AG04450 (cell line): ENCODE measurements at places on chromosomes 7 and 10.

GRCh38 chr7:114957444-114957843 lies 35.5 kb downstream of the MDFIC start:
- DNase-seq = no peak

DNA sequence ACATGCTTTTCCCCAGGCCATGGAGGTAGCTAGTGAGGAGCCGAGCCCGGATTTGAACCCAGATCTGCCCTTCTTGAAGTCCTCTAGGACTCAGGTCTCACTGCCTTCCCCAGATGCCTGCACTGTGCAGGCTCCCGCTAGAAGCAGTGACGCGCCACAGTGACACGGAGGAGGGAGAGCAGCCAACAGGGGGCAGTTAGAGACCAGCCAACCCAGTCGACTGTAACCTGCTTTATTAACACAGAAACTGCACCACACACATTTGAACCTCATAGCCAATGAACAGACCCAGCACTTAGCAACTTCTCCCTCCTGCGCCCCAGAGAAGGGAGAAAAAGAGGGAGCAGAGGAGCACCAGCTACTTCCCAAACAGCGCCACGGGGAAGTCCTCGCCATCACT lies 27.4 kb downstream of the PILRA start:
- DNase-seq = no peak

DNA sequence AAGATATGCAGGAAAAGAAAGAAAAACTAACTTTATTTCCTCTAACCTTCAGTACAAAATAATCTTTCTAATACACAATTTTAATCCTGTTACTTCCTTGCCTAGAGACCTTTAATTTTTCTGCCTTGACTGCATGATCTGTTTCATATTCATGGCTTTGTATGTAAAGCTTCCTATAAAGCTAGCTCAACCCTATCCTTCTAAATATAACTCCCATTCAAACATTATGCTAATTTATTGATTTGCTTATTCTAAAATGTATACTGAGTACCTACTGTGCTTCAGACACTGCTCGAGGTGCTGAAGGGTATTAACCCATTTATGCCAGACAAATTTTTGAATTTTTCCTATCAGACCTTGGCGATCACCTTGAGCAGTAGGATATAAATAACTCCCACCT lies 47.6 kb downstream of the SEMA3C start:
- no peak for DNase-seq

DNA sequence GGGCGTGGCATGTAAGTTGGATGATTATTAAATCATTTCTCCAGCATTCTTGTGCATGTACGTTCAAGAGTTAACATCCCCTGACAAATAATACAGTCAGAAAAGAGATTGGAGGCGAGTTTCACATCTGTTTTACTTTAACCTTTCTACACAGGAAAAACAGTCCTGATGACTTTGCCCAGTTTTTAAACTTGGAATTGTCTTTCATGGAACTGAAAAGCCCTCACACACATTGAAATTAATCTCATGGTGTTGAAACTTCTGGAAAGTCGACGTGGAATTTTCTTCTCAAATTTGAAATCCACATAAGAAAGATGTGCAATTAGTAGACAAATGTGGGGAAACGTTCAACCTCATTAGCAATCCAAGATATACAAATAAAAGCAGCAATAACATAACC lies 31.2 kb upstream of the ZNF438 start:
- DNase-seq = no peak

DNA sequence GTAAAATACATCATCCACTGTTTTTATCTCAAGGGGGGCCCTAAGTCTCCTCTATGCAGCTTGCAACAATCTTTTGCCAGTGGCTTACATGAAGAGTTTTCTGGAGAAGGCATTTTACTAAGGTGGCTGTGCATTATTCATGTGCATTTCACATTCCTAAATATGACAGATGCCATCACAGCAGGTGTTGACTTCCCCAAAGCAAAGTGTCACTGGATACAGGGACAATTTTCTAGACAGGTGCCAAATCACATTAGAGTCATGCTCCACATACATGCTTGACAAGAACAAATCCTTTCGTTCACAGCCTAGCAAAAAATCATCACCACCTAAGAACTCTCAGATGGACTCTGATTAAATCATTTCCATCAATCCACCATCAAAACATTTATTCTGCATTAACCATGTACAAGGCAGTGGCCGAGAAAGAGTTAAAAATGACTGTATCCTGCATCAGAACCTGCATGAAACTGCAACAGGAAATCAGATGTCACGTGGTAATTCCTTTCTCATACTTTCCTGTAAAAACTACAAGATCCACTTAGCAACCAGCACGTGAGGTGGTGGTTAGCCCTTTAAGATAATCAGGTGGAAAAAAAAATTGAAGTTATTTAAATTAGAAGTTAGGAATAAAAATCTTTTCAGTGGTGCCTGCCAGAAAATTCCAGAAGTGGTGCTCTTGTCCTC lies 88.2 kb upstream of the AFAP1L2 start:
- no peak for DNase-seq

DNA sequence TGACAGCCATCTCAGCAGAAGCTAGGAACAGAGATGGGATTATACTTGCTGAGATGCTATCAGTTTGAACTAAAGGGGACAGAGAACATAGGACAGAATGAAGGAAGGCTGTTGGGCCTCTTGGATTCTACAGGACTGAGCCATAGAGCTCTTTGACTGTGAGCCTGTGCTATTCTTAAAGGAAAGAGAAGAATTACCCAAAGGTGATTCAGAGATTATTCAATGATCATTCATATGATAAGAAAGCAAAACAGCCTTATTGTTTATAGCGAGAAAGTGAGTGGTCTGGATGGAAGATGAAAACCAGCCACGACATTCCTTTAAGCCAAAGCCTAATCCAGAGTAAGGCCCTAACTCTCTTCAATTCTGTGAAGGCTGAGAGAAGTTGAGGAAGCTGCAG lies 69.7 kb upstream of the NEUROD6 start:
- no peak for DNase-seq

DNA sequence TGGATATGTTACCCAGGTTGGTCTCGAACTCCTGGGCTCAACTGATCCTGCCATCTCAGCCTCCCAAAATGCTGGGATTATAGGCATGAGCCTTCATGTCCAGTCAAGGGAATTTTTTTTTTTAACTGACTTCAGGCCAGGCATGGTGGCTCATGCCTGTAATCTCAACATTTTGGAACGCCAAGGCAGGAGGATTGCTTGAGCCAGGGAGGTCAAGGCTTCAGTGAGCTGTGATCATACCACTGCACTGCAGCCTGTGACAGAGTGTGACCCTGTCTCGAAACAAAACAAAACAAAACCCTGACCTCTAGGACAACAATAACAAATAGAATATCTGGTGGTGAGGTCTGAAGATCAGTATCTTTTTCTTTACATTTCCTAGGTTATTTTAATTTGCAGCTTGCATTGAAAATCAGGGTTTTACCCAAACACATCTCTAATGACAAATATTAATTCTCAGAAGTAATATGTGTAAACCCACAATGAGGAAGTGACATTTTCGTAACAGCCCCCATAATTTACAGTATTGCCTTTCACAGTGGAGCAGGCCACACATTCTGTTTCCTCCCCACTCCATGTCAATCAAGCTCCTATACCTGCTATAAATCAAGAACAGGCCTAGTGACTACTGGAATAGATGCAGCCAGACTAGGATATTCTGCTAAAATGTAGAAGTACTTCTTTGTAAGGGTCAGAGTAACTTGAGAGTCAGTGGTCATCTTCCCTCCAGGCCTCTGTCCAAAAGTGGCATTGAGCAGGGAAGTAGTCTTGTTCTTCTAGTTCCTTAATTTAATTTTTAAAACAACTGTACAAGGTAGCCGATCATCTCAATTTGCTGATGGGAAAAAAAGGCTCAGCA lies 43.3 kb upstream of the ECHDC3 start:
- no peak for DNase-seq

DNA sequence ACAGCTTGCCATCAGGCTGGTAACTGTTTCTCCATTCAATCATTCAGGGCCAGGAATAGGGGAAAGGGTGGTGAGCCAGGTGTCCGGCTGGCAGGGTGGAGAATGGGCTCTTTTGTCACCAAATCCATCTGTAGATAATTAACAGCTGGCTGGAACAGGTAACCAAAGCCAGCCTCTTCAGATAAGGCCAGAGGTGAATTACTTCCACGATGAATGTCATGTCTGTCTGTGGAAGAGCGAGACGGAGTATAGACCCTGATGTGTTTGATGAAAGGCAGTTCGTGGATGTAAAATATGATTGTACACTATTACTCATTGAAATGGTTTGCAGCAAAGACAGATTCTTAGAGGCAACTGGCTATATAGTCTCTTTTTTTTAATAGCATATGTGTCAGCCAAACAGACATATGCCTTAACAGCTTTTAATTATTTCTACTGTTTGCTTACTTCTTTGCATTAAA lies 149.8 kb downstream of the KLF6 start:
- no peak for DNase-seq

DNA sequence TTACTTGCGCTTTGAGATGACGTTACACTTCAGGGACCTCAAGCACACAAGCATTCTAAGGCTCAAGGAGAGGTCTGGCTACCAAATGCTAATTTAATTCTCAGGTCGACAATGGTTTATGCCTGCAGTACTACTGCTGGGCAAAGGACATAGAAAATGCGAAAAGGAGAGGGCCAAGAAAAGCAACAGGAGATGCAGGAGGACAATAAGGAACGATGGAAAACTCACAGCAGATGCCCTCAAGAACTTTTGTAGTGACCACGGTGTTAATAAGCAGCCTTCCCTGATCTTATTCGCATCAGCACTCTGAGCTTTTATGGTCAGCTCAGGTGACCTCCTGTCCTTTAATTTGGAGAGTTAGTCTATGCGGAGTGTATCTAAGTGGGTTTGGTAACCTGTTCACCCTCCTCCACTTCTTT lies 146.3 kb downstream of the GPR85 start:
- DNase-seq = no peak

DNA sequence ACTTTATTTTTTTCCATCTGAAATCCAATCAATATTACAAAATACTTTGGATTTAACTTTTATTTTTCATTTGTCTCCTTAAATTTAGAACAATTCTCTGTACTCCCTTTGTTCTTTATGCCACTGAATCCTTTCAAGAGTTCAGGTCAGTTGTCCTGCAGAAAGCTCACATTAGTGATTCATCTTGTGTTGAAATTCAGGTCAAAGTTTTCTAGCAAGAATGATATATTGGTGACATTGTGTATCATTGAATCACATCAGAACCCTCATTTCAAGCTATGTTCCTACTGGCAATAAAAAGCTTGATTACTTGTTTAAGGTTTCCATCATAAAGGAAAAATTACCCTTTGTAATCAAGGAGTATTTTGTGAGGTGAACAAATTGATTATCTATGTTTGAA lies 378.8 kb upstream of the STEAP1 start:
- DNase-seq = no peak

DNA sequence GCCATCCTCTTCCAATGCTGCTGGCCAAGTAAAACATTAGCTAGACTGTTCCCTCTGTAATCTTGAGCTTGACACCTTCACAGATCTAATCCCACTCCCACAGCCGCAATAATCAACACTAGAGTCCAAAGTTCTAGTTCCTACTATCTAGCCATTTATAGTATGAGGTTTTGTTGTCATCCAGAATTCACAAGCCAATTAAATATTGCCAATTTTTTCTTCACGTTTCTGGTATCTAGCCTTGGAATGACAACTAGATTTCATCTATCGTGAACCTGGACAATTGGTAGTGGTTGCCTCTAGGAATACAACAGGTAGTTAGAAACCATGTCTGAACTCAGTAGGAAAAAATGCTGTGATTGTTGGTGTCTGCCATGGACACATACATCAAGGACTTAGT lies 10.4 kb downstream of the WASL start:
- DNase-seq = no peak

DNA sequence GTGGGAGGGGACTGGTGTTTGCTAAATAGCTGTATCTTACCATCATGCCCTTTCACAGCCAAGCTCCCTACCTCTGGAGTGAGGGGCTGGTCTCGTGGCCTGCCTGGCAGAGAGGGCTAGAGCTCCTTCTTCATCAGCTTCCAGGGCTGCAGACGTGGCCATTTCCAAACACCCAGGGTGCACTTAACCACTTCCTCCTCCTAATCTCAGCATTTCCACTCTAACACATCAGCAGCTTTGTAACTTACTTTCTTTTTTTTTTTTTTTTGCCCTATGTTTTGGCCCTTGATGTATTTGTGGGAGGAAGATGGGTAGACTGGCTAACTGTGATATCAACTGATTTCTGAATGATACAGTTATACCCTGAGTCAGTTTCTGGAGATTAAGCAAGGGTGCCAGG lies 27.4 kb downstream of the LRRC4 start:
- DNase-seq = no peak

DNA sequence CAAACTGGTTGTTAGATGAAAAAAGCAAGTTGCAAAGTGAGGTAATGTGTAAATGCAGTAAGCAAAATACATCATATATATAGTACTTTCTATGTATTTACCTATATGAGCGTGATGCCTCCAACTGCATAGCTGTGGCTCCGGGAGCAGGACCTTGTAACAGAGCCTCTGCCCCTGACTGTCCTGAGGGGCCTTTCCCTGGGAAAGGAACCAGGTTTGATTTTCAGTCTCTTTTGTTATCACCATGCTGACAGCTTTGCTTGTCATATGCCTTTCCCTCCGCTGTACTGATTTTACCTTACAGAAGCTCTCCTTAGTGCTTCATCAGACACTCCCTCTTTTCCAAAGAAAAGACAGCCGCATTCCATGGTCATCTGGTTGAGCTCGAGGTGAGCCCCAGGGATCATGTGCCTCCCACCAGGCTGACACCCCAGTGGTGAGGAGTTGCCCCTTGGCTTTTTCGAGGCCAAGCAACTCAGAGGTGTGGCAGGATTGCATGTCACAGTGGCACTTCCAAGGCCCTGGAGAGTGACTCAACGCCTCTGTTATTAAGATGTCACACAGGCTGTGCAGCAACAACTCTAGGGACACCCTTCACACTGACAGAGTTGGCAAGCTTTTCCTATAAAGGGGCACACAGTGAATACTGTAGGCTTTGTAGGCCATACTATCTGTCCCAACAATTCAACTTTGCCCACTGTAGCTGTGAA lies 78.9 kb downstream of the ALOX5 start:
- DNase-seq = no peak

- DNase-seq = no peak
Measured at GRCh38 chr10:71648254-71648932, 71.2 kb downstream of the C10orf105 start.

GRCh38 chr7:45482451-45482850 lies 91.7 kb upstream of the ADCY1 start:
- no peak for DNase-seq

- DNase-seq = no peak
Measured at GRCh38 chr10:103202319-103202718, 9.2 kb upstream of the NT5C2 start.

DNA sequence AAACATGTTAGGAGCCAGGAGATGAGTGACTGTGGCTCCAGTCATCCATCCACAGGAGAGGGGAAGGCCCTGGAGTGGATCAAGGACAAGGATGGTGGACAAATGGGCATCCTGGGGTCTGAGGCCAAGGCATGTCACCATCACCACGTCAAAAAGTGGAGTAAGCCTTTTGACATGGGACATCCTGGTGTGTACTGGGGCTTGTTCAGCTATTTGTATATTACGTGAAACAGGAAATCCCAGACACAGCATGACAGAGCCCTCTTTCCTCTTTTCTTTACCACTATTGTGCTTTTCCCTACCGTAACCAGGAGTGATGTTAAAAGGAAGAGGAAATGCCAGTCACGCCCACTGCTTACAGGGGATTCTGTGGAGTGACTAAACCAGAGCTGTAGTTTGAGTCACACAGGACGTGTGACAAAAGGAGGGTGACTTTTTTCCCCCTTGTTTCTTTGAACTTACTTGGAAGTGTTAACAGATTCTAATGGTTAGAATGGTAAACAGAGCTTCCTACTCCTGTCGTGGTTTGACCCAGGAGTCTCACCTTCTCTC lies 15.4 kb downstream of the ACSL5 start:
- no peak for DNase-seq
